ENCODE measurements at places on chromosomes 6 and 20.

- no peak overlapping the region for H3K4me3 ChIP-seq
- no peak for DNase-seq
- no peak overlapping the region for H3K27ac ChIP-seq
Measured at GRCh38 chr6:105488516-105489215, 85.8 kb upstream of the PREP start.

- no peaks in the 10 kb centered on the region for H3K4me1 ChIP-seq
- H3K27ac ChIP-seq = no peak overlapping the region
- H3K27me3 ChIP-seq = peaks cover 33% of the 10 kb centered on the region
- H3K36me3 ChIP-seq = no peaks in the 10 kb centered on the region
- peak; percentile 91 for DNase-seq
Measured at GRCh38 chr20:45987108-45987780, 15.2 kb upstream of the ZNF335 start.

DNA sequence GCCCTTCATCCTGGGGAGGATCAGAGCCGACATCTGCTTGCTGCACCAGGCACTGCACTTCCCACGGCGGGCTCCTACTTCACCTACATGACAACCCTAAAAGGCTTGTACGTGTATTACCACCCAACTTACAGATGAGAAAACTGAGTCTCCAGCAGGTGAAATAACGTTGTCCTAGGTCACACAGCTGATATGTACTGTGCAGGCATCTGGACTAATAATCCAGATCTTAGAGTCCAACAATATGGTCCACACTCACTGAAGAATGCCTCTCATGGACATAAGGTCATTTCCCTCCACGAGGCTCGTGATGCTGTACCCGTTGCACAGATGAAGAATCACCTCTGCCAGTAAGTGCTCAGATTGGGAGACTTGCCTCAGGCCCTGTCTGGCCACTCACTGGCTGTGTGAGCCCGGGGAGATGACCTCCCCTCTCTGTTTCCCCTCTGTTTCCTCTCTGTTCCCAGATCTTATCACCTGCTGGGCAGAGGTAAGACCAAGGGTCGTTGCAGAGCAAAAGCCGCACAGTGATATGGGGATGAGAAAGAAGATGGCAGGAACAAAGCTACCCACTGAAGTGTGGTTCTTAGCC is 32.1 kb downstream of the TGM2 start:
- no peaks in the 10 kb centered on the region for H3K27me3 ChIP-seq
- H3K4me1 ChIP-seq = peaks cover 32% of the 10 kb centered on the region
- DNase-seq = no peak
- H3K4me3 ChIP-seq = no peak overlapping the region
- no peaks in the 10 kb centered on the region for H3K36me3 ChIP-seq

DNA sequence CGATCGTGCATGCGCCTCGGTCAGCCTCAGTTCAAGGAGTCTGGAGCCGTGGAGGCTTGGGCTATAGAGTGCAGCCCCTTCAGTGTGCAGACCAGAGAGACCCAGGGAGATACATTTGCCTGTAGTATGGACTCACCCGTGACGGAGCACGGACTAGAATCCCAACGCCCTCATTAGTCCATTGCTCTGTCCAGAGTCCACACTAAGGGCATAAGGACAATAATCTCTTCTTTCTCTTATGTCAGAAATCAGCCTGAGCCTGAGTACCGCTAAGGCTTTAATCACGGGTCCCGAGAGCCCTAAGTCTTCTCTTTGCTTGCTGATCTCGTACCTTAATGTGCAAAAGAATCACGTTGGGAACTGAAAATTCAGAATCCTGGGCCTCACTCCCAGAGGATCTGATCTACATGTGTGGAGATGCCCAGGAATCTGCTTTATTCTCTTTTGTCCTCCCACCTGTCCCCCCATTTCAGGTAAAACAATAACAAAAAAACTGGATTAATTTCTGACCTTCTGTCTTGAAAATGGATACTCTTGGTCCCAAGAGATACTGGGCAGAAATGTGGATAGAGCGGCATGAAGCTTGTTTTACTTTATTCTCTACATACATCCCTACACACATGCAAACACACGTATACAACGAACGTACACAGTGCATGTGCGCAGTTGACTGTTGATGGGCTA is 671 bp downstream of the BPHL start:
- no peak for DNase-seq
- H3K27ac ChIP-seq = peak overlapping the region; percentile 62
- no peaks in the 10 kb centered on the region for H3K27me3 ChIP-seq
- peaks cover 13% of the 10 kb centered on the region for H3K4me1 ChIP-seq
- peak overlapping the region; percentile 82 for H3K4me3 ChIP-seq
- H3K36me3 ChIP-seq = peaks cover 4% of the 10 kb centered on the region

- no peak overlapping the region for H3K27ac ChIP-seq
Measured at GRCh38 chr20:49858076-49858585, 45.5 kb downstream of the SLC9A8 start.

GRCh38 chr6:37575221-37575620 is 75.5 kb upstream of the CCDC167 start:
- H3K36me3 ChIP-seq = no peaks in the 10 kb centered on the region
- DNase-seq = no peak
- peaks cover 9% of the 10 kb centered on the region for H3K27me3 ChIP-seq
- H3K27ac ChIP-seq = no peak overlapping the region

- peaks cover 11% of the 10 kb centered on the region for H3K36me3 ChIP-seq
- H3K4me3 ChIP-seq = no peak overlapping the region
- H3K27ac ChIP-seq = no peak overlapping the region
- no peak for DNase-seq
- H3K4me1 ChIP-seq = peaks cover 10% of the 10 kb centered on the region
- H3K27me3 ChIP-seq = no peaks in the 10 kb centered on the region
Measured at GRCh38 chr20:16488616-16489015, 84.6 kb downstream of the KIF16B start.

GRCh38 chr20:8782804-8783203 is 286.1 kb upstream of the PLCB4 start:
- peaks cover 22% of the 10 kb centered on the region for H3K4me1 ChIP-seq
- H3K27me3 ChIP-seq = no peaks in the 10 kb centered on the region
- peak overlapping the region; percentile 84 for H3K27ac ChIP-seq
- no peak overlapping the region for H3K4me3 ChIP-seq
- H3K36me3 ChIP-seq = peaks cover 17% of the 10 kb centered on the region

DNA sequence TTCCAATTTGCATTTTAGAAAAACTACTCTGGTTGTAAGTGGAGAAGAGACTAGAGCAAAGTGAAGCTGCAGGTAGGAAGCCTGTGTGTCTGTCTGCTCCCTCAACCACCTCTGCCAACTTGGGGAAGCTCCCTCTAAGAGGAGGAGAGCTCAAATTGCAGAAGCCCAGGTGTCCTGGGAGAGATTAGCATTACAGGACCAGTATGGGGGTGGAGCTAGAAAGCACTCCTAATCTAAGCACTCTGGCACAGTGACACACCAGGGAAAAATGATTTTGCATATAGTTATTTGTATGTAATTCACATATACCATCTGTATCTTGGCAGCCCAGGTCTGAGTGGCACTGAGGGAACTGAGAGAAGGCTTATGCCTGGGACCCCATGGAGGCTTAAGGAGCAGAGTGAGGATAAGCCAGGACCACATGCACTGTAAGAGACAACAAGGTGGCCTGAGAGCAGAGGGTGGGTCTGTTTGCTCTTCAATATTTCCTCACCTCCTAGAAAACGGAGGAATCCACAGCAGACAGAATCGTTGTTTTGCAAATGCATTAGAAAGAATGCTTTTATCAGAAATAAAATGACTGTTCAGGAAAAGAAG is 13.6 kb downstream of the GSTA2 start:
- H3K4me1 ChIP-seq = peaks cover 5% of the 10 kb centered on the region
- DNase-seq = no peak
- H3K27me3 ChIP-seq = no peaks in the 10 kb centered on the region
- H3K4me3 ChIP-seq = no peak overlapping the region
- no peaks in the 10 kb centered on the region for H3K36me3 ChIP-seq

GRCh38 chr6:137900815-137901214 is 33.8 kb downstream of the TNFAIP3 start:
- DNase-seq = no peak
- no peaks in the 10 kb centered on the region for H3K36me3 ChIP-seq
- H3K27me3 ChIP-seq = no peaks in the 10 kb centered on the region

DNA sequence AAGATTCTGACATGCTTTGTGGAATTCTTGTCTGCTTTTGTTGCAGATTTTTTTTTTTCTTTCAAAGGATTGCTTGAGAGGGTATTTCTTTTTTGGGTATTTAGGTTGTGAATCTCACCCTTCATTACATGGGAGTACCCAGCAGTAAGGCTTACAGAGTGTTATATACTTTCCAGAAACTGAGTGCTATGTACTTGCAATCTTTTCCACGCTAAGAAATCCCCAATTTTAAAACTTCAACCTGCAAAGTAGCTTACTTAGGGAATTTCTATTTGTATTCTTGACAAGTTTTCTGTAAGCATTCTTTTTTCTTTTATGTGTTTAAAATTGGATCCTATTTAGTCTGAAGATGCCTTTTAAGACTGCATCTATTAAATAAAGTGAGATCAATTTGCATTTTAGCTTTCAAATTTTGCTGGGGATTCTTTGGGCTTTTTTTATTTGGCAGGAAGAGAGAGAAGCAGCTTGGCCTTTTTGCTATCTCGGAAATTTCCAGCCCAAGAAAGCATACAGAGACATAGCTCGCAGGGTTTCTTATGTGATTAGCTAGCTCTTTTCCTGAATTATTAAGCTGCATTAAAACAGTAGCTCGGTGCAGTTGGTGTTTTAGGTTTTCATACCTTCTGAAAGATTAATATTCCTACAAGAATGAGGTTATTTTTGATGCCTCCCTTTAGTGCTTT is 42.6 kb downstream of the KCNS1 start:
- no peak for DNase-seq
- no peaks in the 10 kb centered on the region for H3K27me3 ChIP-seq
- no peak overlapping the region for H3K4me3 ChIP-seq
- H3K4me1 ChIP-seq = peaks cover 65% of the 10 kb centered on the region

- H3K4me3 ChIP-seq = no peak overlapping the region
- DNase-seq = no peak
- no peaks in the 10 kb centered on the region for H3K36me3 ChIP-seq
Measured at GRCh38 chr6:88704980-88705379, 258.4 kb downstream of the RNGTT start.

DNA sequence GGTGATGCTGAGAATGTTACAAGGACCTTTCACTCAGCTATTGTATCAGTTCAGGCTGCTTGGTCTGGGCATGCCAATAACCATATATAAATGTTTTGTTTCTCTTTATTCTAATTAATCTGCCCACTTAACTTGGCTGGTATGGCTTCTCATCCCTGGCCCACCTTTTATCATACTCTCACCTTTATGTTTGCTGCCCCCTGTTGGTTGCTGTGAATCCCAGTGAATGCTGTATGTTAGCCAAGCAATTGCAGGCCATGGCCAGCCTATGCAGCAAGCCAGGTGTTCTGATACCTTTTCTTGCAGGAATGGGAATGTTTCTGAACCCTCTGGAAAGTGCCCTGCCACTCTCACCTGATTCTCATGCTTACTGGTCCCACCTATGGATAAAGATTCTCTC is 54.6 kb downstream of the PCSK2 start:
- no peak overlapping the region for H3K27ac ChIP-seq
- H3K4me3 ChIP-seq = no peak overlapping the region
- H3K27me3 ChIP-seq = peaks cover 4% of the 10 kb centered on the region
- H3K4me1 ChIP-seq = no peaks in the 10 kb centered on the region

- no peaks in the 10 kb centered on the region for H3K27me3 ChIP-seq
- no peak overlapping the region for H3K27ac ChIP-seq
- no peak for DNase-seq
- H3K4me3 ChIP-seq = no peak overlapping the region
- no peaks in the 10 kb centered on the region for H3K36me3 ChIP-seq
Measured at GRCh38 chr20:55614220-55614757, 391.0 kb downstream of the CBLN4 start.

DNA sequence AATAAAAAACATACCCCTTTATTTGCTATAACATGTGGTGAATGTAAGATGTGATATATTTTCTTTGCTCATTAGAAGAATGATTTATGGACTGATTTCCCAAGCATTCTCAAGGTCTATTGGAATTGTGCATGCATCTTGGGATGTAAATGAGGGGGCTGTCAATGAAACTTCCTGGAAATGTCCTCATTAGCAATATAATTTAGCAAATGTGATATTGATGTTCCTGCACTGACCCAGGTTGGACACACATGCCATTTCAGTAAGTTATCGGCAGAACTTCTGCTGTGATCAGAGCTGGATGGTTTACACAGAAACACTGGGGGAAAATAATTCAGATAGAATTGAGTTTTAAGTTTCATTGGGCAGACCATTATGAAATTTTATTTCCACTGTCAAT is 99.9 kb downstream of the ELOVL4 start:
- DNase-seq = no peak
- H3K27ac ChIP-seq = no peak overlapping the region
- no peaks in the 10 kb centered on the region for H3K36me3 ChIP-seq
- no peaks in the 10 kb centered on the region for H3K4me1 ChIP-seq
- peaks cover 23% of the 10 kb centered on the region for H3K27me3 ChIP-seq
- H3K4me3 ChIP-seq = no peak overlapping the region

- H3K4me3 ChIP-seq = no peak overlapping the region
- no peak for DNase-seq
- H3K4me1 ChIP-seq = peaks cover 5% of the 10 kb centered on the region
- H3K27me3 ChIP-seq = peaks cover 3% of the 10 kb centered on the region
Measured at GRCh38 chr6:71979911-71980310, 93.6 kb downstream of the RIMS1 start.

DNA sequence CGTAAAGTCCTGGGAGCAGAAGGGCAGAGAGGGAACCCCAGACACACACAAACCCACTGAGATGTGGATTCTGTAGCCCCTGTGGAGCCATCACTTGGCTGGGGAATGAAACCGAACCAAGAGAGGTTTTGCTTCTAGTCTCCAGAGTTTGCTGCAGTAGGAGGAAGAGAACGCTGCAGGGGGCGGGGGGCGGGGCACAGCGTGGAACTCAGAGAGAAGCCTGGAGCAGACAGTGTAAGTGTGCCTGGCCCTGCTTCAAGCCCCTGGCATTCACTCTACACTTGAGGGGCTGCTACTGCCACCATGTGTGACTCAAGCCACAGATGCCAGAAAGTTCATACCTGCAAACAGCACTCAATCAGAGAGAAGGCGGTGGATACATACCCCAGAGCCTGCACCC is 18.9 kb downstream of the GABRR1 start:
- no peak overlapping the region for H3K27ac ChIP-seq
- H3K36me3 ChIP-seq = no peaks in the 10 kb centered on the region
- H3K27me3 ChIP-seq = peaks cover 8% of the 10 kb centered on the region
- DNase-seq = peak; percentile 15
- H3K4me3 ChIP-seq = no peak overlapping the region
- H3K4me1 ChIP-seq = no peaks in the 10 kb centered on the region

- H3K27me3 ChIP-seq = no peaks in the 10 kb centered on the region
- H3K27ac ChIP-seq = no peak overlapping the region
- peaks cover 7% of the 10 kb centered on the region for H3K4me1 ChIP-seq
Measured at GRCh38 chr6:121573481-121573880, 138.0 kb downstream of the GJA1 start.

- peak overlapping the region; percentile 92 for H3K27ac ChIP-seq
- H3K4me3 ChIP-seq = peak overlapping the region; percentile 87
- no peak for DNase-seq
- H3K27me3 ChIP-seq = no peaks in the 10 kb centered on the region
Measured at GRCh38 chr20:46690219-46691106, 1.2 kb upstream of the TP53RK start.

GRCh38 chr6:13454286-13455221 is 32.8 kb downstream of the GFOD1 start:
- no peak overlapping the region for H3K4me3 ChIP-seq
- no peaks in the 10 kb centered on the region for H3K27me3 ChIP-seq
- no peaks in the 10 kb centered on the region for H3K36me3 ChIP-seq
- no peaks in the 10 kb centered on the region for H3K4me1 ChIP-seq
- no peak overlapping the region for H3K27ac ChIP-seq

- no peaks in the 10 kb centered on the region for H3K27me3 ChIP-seq
- no peak overlapping the region for H3K27ac ChIP-seq
- DNase-seq = no peak
- H3K4me1 ChIP-seq = peaks cover 25% of the 10 kb centered on the region
- no peak overlapping the region for H3K4me3 ChIP-seq
- H3K36me3 ChIP-seq = no peaks in the 10 kb centered on the region
Measured at GRCh38 chr6:35188886-35189285, 24.9 kb upstream of the SCUBE3 start.
